ENCODE measurements at places on chromosomes 11 and 22.

DNA sequence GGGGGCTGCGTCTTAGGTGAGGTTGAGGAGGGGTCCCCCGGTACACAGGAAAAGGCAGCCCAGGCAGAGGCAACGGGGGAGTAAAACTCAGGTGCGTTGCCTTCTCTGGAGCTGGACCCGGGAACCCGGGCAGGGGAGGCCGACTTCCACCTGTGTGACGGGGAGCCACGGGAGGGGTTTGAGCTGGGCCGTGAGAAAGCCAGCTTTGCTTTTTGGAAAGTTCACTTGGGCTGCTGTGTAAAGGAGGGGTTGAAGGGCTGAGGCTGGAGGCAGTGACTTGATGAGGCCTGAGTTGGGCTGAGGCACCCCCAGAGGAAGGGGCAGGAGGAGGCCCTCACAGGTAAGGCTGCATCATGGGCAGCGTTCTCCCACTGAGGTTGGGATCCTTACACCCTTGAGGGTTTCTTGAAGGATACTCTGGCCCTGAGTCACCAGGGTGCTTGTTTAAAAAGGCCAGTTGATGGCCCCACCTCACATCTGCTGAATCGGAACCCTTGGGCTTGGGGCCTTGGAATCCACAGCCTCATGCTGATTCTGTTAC is 47.2 kb downstream of the CHRDL2 start:
- DNase-seq, result no peak

- DNase-seq, result no peak
Measured at GRCh38 chr11:110186867-110187266, 93.7 kb downstream of the ZC3H12C start.

- DNase-seq, result no peak
Measured at GRCh38 chr22:27420195-27420816, 381.2 kb downstream of the MN1 start.

DNA sequence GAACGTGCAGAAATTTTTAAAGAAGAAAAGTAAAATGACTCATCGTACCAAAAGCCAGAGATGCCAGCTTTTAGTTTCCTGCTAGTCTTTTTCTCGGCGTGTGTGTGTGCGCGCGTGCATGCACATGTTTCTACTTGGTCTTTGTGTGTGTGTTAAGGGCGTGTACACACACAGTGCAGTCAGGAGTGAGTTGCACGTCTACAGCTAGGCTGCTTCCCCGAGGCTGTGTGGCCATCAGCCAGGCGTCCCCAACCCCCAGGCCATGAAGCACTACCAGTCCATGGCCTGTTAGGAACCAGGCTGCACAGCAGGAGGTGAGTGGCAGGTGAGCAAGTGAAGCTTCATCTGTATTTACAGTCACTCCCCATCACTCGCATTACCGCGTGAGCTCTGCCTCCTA is 36.4 kb downstream of the KCNQ1 start:
- DNase-seq, result no peak

DNA sequence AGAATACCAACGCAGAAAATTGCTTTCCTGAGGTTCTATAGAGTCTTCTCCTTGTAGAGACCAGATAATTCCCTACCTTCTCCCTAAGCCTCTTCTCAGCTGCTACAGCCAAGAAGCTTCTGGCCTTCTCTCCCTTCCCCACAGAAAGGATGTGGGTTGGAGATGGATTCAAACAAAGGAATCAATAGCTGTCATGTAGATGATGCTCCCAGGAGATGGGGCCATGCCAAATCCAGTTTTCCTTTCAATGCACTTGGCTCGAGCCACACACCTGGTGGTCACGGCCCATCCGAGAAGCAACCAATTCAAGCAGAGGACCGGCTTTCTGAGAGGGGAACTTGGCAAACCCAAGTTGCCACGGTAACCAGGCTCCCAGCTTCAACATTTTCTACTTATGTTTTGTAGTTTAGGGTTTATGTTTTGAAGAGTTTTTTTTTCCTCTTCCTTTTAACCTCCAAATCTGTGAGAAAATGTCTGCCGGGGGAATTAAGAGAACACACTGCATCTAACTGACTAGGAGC is 31.3 kb upstream of the OPCML start:
- no peak for DNase-seq

DNA sequence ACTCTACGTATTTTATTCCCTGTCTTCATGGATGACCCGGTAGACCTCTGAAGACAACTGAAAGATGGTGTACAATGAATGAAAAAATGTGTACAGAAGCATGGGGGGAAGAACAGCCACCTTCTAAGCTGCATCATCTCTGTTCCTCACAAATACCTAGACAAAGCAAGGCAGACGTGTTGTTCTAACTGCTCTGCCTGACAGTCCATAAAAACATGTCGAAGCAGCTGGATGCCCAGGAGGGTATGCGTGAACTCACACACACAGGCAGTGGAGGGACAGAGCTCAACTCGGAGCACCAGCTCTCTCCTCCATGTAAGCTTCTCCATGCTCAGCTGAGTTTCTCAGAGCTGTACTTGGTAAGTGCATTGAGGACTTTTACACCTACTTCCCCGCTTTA is 327.4 kb downstream of the CTTN start:
- no peak for DNase-seq

DNA sequence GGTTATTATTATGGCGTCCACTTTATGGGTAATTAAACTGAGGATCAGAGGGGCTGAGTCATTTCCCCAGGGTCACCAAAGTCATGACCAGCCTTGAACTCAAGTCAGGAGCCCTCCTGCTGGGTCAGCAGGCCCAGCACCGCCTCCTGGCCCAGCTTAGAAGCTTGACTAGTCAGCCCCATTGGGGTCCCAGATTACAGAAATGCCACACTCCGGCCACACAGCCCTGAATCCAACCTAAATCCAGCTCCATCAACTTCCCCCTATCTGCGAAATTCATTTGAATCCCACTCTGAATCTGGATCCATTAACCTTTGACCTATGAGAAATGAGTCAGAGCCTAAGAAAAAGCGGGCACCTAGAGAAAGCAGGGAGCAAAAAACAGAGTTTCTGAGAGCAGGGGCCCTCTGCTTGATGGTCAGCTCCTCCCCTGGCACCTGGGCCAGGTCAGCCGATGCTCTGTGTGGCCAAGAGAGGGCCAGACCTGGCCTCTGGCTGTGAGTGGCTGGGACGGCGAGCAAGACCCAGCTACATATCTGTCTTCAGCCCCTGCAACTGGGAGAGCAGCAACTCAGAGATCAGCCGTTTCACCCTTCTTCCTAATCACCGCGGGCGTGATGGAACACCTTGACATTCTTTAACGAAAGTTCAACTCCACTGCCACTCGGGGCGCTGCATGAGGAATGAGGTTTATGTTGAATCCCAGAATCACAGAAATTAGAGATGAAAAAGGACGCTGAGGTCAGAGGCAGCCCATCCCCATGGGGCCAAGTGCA is 196.1 kb downstream of the TRIM29 start:
- DNase-seq, result peak; percentile 35

GRCh38 chr22:50199251-50199721 is 1.5 kb upstream of the SELENOO start:
- DNase-seq, result no peak

GRCh38 chr22:31474743-31475142 is 14.9 kb downstream of the EIF4ENIF1 start:
- no peak for DNase-seq

GRCh38 chr22:39643311-39644083 is 72.9 kb downstream of the CACNA1I start:
- DNase-seq, result no peak

GRCh38 chr11:118621071-118621783 is 13.8 kb downstream of the PHLDB1 start:
- DNase-seq, result peak; percentile 91

GRCh38 chr11:21142007-21142406 is 472.6 kb downstream of the NELL1 start:
- DNase-seq, result no peak

DNA sequence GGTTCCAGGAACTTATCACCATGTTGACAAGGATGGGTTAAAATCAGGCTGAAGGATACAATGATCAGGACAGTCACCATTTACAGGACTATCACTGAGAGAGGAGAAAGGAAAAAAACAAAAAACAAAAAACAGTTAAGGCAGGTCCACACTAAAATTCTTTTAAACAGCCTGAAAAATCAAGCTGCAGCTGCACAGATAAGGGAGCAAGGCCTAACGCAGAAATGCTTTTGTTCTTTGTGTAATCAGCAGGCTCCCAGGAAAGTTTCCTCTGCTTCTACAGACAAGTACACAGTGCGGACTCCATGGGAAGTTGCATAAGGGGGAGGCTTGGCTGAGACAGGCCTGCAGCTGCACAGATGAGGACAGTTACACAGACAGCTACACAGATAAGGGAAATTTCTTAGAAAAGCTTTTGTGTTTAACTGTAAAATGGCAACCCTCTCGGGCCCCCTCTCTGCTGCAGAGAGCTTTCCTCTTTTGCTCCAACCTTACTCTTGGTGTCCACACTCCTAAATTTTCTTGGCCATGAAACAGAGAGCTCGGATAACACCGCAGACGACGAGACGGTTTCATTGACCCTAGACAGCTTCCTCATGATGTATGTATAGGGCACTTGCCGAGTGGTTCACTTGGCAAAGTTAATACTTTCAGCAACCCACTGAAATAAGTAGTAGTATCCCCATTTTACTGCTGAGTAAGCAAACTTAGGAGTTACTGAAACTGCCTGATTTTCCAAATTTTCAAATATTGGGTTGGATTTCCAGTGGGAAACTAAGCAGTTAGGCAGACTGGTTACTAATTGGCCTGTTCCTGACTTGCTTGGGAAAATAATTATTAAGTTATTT is 45.5 kb downstream of the PIWIL3 start:
- DNase-seq, result peak; percentile 87

DNA sequence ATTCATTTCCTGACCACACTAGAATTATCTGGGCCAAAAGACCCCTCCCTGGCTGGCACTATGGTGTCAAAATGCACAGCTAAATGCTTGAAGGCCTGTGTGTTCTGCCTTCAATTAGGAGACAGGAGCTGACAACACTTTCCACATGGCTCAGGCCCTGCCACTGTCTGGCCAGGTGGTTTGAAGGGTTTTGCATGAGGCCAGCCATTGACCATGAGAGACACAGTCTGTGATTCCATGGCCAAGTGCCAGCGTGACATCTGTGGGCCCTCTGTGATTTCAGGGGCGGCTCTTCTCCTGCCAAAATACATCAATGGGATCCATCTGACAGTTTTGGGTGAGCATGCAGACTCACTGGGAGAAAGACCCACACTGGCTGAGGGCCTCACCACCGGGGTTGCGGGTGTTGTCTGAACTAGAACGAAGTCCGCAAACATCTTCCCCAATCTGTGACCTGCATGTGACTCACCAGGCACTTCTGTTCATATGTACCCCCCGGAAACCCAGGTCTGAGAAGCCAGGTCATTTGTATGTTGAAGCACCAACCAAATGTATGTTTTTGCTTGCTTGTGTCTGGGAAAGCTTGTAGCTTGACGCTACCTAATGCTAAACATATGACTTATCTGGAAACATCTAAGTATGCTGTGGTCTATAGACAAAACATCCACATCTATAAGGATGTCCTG is 20.7 kb upstream of the NAV2 start:
- no peak for DNase-seq

GRCh38 chr22:31998784-31999385 is 44.2 kb upstream of the SLC5A1 start:
- DNase-seq, result no peak

GRCh38 chr11:67280788-67281551 is 8.1 kb upstream of the ANKRD13D start:
- no peak for DNase-seq

DNA sequence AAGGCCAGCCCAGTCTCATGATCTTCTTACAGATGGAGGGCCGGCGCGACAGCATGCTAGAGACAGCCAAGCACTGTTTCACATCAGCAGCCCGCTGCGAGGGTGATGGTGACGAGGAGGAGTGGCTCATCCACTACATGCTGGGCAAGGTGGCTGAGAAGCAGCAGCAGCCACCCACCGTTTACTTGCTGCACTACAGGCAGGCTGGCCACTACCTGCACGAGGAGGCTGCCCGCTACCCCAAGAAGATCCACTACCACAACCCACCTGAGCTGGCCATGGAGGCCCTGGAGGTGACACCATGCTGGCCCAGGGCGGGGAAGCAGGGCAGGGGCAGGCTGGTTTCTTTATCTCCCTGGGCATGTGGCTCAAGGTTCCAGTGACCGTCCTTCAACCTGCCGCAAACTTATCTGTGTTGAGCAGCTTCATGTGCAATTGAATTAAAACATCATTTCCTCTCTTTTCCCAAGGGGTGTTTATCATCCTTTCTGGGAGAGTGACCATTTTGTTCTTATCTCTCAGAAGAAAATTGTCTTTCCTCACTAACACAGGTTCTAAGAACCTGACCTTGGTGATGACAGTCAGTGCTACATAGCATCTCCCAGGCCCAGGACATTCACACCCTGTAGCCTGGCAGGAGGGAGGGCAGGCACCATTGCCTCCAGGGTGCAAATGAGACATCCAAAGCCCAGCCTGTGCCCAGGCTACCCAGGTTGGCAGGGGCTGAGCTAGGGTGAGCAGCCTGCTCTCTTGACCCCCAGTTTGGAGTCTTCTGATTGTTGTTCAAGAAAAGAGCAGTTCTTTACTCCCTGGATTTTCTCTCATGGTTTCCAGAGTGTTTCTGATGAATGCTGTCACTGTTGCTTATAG is 80.7 kb downstream of the CABIN1 start:
- peak; percentile 58 for DNase-seq

DNA sequence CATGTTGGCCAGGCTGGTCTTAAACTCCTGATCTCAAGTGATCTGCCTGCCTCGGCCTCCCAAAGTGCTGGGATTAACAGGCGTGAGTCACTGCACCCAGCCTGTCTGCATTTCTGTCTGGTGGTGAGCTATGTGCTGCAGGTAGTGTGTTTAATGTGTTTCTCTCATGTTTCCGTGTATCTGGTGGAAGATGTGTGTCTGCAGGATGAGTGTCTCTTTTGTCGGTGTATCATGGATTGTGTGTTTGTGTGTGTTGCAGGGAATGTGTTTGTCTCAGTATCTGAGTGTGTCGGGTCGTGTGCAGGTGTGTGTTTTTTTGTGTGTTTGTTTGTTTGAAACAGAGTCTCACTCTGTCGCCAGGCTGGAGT is 16.1 kb downstream of the SCARF2 start:
- DNase-seq, result no peak

DNA sequence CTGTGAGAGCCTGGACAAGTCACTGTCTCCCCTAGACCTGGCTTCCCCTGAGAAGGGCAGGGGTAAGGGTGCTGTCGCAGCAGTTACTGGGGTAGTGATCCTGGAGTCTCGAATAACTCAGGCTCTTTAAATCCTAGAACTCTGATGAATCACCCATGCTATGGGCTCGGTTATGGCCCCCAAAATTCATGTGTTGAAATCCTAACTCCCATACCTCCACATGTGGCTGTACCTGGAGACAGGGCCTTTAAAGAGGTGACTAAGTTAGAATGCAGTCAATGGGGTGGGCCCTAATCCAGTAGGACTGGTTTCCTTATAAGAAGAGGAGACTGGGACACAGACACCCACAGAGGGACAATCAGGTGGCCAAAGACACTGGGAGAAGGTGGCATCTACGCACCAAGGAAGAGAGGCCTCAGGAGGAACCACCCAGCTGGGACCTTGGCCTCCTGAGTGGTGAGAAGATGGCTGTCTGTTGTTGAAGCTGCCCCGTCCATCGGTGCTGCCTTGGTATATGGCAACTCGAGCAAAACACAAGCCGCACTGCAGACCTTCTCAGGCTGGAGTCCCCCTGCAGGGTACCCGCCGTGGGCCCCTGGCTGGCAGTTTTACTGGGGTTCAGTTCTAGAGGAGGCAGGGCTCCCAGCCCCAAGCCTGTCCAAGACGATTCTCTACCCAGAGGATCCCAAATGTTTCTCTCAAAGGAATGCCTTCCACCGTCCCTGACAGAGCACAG is 48.8 kb upstream of the SHISAL1 start:
- DNase-seq, result no peak

- DNase-seq, result no peak
Measured at GRCh38 chr11:69840371-69841169, 21.4 kb upstream of the FGF3 start.
